ENCODE measurements at places on chromosomes 4 and X.

- DNase-seq = no peak
These were observed 123.6 kb downstream of the RBM47 start for GRCh38 chr4:40506066-40506465.

DNA sequence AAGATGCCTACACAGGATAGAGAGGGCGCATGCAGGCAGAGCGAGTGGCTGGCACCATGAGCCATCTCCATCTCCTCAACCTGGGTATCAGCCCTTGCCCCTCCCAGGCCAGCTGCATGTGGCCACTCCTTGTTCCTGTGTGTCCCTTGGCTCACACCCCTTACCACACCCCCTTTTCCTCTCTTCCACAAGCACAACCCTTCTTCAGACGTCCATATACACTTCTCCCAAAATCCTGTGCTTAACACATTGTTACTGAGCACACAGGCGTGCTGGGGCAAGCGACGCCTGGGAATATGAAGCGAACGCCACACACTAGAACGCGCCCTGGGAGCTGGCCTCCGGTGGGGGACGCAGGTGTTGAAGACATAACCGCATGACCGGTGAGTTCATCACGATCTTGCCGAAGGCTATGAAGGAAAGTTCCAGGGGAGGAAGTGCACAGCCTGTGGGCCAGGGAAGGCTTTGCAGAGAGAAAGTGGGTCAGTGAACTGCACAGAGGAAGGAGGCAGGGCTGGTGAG lies 19.1 kb upstream of the KIAA0232 start:
- DNase-seq = no peak

DNA sequence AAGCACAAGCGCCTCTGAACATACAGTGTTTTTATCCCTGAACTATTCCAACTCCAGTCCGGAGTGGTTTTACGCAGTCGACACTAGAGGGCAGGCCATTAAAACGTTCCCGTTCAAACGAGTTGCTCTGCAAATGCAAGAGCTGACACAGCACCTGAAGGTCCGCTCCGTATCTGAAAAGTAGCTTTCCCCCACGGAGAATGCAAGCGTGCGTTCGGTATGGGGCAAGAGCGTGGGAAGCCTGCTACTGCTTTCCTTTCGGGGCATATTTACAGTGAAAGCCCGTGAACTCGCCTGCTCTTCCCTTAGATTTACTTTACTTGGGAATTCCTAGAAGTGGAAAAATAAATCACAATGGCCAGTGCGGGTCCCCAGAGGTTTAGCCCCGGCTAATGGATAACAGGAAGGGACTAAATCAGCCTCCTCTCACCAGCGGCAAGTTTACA lies 190.8 kb downstream of the TSPAN5 start:
- DNase-seq = peak; percentile 45

DNA sequence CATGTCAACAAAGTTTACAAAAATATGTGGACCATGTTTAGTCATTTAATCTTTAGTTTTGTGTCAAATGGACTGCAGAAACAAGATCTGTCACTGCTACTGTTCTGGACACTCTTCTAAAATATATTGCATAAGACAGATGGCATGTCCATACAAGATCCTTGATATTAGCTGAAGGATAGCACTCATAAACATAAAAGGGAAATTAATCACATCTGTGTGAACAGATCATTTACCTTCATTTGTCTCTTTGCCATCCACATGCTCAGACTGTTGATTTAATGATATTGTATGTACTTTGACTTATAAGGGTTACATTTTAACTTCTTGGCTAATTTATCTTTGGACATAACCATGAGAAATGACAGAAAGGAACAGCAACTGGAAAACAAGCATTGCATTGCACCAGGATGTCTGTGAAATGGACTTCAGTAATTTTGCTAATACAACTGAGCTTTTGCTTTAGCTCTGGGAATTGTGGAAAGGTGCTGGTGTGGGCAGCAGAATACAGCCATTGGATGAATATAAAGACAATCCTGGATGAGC lies at the start of gene UGT2B7:
Gene UGT2B7 (plus strand): TSS at position 364 of the 546 bp plus-strand sequence. CDS start 47 bp downstream, at position 411.
- DNase-seq = no peak

DNA sequence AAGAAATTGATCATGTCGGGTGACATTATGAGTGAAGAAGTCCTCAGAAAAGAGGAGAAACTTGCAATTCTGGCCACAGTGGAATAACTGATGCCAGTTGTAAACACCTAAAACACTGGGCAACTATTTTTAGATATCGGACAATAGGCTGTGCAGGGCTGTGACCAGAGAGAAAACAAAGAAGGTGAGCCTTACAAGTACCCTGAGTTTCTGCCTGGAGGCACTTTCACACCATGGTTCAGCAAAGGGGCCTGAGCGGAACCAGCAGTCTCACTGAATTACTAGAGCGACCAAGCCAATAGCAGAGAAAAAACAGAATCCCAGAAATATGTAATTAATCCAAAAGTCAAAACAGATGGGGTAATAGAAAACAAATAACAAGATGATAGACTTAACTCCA lies 11.2 kb downstream of the IRAK1 start:
- no peak for DNase-seq

DNA sequence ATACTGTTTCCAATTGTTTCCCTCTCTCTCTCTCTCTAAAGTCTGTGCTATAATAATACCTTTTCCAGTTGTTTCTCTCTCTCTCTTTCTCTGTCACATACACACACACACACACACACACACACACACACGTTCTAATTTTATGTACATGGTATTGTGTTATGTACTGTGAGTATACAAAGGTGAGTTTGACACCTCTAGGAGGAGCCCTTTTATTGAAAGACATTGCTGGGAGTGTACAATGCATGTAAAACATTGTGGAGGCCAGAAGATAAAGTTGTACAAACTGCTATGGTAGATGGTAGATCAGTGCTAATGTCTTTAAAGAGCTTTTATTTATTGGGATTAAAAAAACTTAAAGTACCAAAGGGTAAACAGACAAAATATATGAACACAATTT lies 53.6 kb downstream of the BLTP1 start:
- no peak for DNase-seq

GRCh38 chrX:68985135-68985755 lies 156.4 kb downstream of the EFNB1 start:
- no peak for DNase-seq

- DNase-seq = no peak
These were observed 7.5 kb downstream of the KLHL15 start for GRCh38 chrX:24019448-24019847.

- DNase-seq = no peak
These were observed 5.2 kb downstream of the PKD2 start for GRCh38 chr4:88012647-88013046.

- no peak for DNase-seq
These were observed 110.5 kb downstream of the KDR start for GRCh38 chr4:55014876-55015275.

- DNase-seq = no peak
These were observed 202.6 kb downstream of the TMA16 start for GRCh38 chr4:163697121-163697520.

DNA sequence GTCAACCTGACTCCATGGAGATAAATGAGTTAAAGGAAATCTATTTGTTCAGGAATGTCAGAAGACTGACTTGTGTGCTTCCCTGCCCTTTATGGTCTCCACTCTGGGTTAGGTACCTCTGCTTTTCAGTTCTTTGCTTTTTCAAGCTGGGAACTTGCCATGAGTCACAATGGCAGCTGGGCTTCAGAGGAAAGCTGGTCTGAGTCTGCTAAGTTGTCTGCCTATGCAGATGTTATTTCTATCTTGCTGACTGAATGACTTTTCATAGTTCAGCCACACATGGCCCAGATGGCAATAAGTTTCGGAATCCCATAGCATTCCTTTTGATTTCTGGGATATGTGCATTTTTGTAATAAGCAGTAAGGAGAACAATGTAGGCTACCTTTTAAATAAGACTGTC lies 337.9 kb upstream of the FGF13 start:
- DNase-seq = no peak

DNA sequence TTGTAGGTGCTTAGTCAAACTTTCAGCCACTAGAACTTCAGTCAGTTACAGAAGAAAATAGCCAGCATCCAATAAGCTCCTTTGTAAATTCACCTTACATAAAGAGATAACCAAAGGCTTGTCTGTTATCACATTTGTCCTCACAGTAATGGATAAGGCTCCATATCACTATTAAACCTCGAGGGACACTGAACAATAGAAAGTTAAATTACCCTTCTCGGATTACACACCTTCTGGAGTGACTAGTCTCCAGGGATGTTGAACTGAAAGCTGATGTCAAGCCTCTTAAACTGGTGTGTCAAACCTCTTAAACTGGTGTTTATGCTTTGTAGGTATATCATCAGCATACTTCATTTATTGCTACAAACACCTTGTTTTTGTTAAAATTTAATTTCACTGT lies 639.0 kb downstream of the CENPC start:
- DNase-seq = no peak

DNA sequence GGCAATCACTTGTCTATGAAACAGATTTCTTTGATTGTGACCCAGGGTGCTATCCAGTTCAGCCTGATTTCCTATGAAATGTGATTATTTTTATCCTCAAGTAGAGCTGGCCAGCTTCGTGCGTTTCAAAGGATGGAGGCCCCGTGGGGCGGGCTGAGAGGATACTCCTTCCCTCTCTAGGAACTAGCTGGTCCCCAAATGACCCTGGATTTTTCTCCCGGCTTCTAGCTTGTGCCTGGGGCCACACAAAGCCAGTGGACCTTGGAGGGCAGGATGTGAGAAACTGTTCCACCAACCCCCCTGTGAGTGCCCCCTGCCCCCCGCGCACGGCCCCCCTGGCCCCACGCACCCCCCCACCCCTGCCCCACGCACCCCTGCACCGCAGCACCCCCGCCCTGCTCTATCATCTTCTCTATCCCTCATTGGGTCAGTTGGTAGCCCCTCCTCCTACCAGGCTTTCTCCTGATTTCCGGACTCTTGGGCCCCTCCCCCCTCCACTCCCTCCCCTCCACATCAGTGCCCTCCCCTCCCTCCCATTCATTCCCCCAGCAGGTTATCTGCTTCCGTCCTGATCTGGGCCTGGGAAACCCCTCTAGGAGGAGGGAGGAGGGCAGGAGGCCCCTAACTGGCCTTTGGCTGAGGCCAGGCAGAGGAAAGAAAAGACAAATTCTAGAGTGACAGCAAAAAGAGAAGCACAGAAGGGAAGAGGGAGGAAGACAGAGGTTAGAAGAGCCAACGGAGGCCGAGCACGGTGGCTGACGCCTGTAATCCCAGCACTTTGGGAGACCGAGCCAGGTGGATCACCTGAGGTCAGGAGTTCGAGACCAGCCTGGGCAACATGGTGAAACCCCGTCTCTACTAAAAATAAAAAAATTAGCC lies 3.3 kb downstream of the XPNPEP2 start:
- DNase-seq = no peak

DNA sequence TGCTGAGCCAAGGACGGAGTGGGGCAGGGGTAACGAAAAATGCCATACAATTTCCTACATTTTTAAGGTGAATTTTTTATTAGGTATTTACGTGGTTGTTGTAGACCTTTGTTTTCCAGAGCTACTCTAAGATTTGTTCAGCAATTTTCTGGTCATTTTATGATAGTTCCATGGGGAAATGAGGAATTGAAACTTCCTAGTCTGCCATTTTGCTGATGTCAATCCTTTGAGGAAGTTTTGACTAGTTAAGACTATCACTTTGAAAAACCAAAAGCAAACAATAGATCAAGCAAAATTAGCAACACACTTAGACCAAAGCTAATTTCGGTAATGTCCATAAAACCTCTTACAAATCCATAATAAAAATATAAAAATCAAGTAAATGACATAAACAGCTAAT lies 7.0 kb upstream of the TLR3 start:
- DNase-seq = no peak

GRCh38 chr4:95071851-95072250 lies 314.1 kb downstream of the BMPR1B start:
- DNase-seq = no peak

DNA sequence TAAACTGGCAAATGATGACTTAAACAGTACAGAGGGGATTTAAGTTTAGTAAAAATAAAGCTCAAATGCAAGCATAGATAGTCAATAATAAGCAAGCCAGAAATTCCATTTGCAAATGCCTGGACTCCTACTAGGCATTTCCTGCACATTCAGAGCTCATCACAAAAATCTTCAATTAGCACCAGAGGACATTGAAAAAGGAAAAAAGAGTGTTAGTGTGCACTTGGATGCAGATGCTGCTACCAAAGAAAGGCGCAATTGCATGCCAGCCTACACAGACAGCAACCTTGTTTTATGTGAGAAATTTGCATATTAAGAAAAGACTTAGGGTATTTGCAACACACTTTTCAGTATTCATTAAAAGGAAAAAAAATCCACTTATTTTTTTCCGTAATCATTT lies 282.1 kb downstream of the GRIA2 start:
- no peak for DNase-seq

DNA sequence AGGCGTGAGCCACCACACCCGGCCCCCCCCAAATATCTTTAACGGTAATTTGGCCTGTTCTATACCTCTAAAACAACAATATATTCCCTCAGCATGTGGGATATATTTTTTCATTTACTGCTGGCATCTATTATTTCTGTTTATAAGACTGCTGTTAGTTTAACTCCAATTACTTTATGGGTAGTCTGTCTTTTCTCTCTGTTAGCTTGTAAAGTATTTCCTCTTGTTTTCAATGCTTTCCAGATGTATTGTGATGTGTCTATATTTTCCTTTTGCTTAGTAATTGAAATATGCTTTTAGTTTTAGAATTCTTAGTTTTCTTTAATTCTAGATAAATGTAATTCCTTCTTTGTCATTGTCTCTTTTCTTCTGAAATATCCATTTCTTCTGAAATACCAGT lies 445.8 kb downstream of the ANKRD50 start:
- DNase-seq = no peak

DNA sequence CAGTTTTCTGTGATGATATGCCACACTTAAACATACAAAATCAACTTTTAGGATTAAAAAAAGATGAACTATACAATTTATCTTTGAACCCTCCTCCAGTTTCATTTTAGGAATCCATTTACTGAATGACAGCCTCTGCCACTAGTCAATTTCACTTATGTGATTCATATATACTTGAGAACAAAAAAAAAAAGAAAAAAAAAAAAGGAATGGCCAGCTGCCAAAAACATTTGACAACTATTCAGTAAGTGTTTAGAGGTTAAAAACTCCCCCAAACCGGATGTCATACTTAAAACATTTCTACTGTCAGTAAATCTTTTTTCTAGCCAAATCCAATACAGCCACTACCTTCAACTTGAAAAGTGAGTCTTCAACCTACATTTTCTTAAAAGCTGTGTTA lies 266.7 kb upstream of the MAGEB2 start:
- DNase-seq = no peak

GRCh38 chr4:52244848-52245247 lies 193.7 kb downstream of the SPATA18 start:
- no peak for DNase-seq

- DNase-seq = no peak
These were observed 6.8 kb upstream of the CEP135 start for GRCh38 chr4:55941881-55942396.

- DNase-seq = no peak
These were observed 47.7 kb upstream of the RASGEF1B start for GRCh38 chr4:81519427-81519773.

DNA sequence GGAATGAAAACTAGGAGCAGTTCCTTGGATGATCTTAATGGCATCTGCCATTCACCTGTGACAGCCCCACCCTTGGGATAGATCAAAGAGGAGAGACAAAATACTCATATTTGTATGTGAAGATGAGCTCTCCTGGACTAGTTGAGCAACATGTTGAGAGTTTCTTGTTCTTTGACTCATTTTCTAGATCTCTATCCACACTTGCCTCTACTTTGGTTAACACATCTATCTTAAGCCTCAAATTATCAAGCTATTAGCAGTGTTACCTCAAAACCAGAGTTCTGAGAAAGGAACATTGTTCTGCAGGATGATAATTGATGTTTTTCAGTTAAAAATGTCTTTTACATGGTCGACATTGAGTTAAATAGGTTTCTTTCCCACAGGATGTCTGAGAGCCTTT lies 94.2 kb upstream of the TEX13D start:
- DNase-seq = no peak
